ENCODE measurements at places on chromosomes 5 and 9.

DNA sequence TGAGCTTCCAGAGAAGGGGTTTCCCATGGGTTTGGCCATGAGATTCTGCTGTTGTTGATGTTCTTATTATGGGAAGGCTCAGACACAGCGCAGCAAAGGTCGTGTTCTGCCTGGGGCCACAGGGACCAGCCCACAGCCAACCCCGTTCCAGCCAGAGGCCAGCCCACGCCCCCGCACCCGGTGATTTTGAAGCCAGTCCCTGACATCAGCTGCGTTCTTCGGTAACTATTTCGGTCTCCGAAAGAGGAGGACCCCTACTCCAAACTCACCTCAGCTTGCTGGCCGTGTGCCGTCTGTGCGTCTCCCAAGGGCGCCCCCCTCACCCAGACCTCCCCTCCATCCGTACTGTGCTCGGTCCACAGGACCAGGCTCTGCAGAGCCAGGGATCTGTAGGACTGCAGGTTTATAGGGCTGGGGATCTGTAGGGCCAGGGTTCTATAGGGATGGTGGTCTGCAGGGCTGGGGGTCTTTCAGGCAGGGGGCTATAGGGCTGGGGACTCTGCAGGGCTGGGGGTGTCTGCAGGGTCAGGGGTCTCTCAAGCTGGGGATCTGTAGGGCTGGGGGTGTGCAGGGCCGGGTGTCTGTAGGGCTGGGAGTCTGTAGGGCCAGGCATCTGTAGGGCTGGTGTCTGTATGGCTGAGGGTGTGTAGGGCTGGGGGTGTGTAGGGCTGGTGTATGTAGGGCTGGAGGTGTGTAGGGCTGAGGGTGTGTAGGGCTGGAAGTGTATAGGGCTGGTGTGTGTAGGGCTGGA is 11.8 kb downstream of the COL5A1 start:
- DNase-seq = no peak

- DNase-seq = no peak
Measured at GRCh38 chr5:157479612-157480510, 19.8 kb downstream of the NIPAL4 start.

GRCh38 chr9:4665357-4665756 is 923 bp downstream of the SPATA6L start:
- no peak for DNase-seq

DNA sequence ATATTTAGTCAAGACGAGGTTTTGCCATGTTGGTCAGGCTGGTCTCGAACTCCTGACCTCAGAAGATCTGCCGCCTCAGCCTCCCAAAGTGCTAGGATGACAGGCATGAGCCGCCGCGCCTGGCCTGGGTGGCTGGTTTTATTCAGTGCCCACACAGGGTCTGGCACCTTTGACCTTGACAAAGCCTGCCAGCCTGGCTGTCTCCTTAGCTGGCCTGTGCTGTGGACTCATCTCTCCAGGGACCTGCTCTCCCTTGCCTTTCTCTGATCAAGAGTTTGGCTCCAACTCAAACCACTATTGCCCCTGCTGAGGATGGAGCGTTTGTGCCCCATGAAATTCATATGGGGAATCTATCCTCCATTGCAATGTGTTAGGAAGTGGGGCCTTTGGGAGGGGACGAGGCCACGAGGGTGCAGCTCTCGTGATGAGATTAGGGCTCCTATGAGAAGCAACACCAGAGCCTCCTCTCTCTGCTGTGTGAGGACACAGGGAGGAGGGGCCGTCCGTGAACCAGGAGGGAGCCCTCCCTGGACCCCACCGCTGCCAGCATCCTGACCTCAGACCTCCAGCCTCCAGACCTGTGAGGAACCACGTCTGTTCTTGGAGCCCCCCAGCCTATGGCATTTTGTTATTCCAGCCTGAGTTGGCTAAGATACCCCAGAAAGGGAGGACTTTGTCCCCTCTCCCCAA is 45.0 kb downstream of the MRPL36 start:
- DNase-seq = no peak

- no peak for DNase-seq
Measured at GRCh38 chr9:18114559-18115475, 359.1 kb upstream of the ADAMTSL1 start.

- no peak for DNase-seq
Measured at GRCh38 chr5:87185838-87186237, 81.8 kb upstream of the RASA1 start.

GRCh38 chr9:107481035-107481434 is 8.5 kb downstream of the KLF4 start:
- DNase-seq = no peak

GRCh38 chr5:159216454-159216853 is 7.1 kb upstream of the RNF145 start:
- DNase-seq = no peak

DNA sequence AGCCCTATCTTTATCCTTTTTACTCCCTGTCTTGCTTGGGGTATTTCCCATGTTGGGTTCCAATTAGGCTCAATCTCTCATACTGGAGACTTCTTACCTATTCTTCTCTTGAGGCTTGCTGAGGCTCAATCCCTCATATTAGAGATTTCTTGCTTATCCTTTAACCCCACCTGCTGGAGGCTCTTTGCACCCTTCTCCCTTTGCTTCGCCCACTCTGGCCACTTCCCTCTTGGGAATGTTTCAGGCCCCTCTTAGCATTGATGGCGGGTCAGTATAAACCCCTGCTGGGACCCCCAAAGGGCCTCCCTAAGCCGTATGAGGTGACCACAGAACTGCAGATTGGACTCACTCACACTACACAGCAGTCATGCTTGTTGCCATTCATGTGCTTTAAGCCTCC is 69.3 kb upstream of the CDK20 start:
- DNase-seq = no peak

All from omental fat pad (tissue), 4 donors.